Progenitor cell of endocrine pancreas (in vitro differentiated cells): ENCODE measurements at places on chromosomes 5 and 9. TPM values are rescaled to one million over a fixed set of nuclear protein-coding genes. Genes with fewer than 3 reads are reported as not detected.

GRCh38 chr5:141003791-141004611, 37.7 kb downstream of the PCDHAC2 start:
- peak overlapping the region; percentile 53 for H3K27ac ChIP-seq
- no peak overlapping the region for H3K4me3 ChIP-seq
- peaks cover 8% of the 10 kb centered on the region for H3K36me3 ChIP-seq
- no peaks in the 10 kb centered on the region for H3K27me3 ChIP-seq
- DNase-seq: no peak

DNA sequence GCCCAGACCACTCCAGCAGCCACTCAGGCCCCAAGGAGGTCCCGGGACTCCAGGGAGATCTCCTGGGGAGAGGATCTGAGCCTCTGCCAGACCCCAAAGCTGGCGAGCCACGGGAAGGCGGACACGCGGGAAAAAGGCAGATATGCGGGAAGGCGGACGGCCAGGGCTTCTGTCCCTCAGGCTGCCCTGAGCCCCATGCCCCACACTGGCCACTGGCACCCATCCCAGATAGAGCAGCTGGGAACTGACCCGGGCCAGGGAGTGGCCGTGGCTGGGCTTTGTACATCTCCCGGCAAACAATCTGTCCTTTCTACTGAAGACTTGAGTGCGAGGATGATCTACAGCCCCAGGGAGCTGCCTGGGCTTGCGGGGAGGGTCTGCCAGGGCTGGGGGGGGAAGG, 21.1 kb upstream of the NOTCH1 start:
- peaks cover 15% of the 10 kb centered on the region for H3K4me1 ChIP-seq
- peaks cover 14% of the 10 kb centered on the region for H3K27me3 ChIP-seq

DNA sequence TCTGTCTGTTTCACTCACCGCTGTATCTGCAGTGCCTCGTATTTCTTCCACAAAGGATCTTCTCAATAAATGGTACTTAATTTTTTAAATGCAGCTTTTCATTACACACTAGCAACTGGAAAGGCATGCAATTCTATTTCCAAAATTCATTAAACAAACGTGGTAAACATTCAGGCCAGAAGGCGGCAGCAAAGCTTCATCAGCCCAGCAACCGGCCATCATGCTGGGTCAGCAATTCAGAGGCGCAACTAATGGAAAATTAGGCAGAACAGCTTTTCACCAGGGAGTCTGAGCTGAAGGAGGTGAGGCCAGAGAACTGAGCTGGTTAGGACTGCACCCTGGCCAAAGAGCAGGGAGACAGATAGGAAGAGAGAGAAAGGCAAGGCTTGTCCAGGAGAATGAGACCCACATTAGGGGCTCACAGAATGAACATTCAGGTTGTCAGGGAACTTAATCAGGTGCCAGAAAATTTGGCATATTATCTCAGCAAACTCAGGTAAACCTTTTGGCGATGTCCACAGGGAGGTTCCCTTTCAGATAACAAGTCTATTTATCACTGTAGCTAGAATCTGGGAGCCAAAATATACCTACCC, 17.7 kb upstream of the RNF180 start:
- no peaks in the 10 kb centered on the region for H3K27me3 ChIP-seq
- H3K4me1 ChIP-seq: no peaks in the 10 kb centered on the region
- no peak overlapping the region for H3K27ac ChIP-seq
- DNase-seq: peak; percentile 39
- no peaks in the 10 kb centered on the region for H3K36me3 ChIP-seq
- H3K4me3 ChIP-seq: no peak overlapping the region

GRCh38 chr5:82748688-82749460, 328.3 kb downstream of the TMEM167A start:
- no peak overlapping the region for H3K27ac ChIP-seq
- H3K36me3 ChIP-seq: no peaks in the 10 kb centered on the region
- H3K27me3 ChIP-seq: peaks cover 15% of the 10 kb centered on the region
- no peak overlapping the region for H3K4me3 ChIP-seq
- no peak for DNase-seq

- H3K36me3 ChIP-seq: no peaks in the 10 kb centered on the region
- no peak overlapping the region for H3K4me3 ChIP-seq
- DNase-seq: no peak
- no peak overlapping the region for H3K27ac ChIP-seq
Observed at GRCh38 chr9:126116351-126117157, 210.1 kb upstream of the MVB12B start.

DNA sequence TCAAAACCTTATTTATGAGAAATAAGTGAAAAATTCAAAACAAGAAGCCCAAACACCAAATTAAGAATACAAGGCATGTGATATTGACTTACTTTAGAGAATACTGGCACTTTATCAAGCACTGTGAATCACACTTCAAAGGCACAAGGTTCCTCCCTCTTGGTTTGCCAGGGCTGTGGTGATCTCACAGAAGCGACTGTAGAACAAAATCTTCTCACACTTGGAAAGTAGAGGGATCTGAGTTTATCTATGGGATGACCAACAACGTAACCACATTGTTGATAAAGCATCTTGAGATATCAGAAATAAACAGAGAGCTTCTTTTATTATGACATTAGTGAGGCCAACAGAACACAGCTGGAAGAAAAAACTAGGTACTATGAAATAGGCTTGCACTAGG, 295.9 kb downstream of the NFIB start:
- H3K36me3 ChIP-seq: no peaks in the 10 kb centered on the region
- no peak overlapping the region for H3K27ac ChIP-seq
- no peak for DNase-seq

DNA sequence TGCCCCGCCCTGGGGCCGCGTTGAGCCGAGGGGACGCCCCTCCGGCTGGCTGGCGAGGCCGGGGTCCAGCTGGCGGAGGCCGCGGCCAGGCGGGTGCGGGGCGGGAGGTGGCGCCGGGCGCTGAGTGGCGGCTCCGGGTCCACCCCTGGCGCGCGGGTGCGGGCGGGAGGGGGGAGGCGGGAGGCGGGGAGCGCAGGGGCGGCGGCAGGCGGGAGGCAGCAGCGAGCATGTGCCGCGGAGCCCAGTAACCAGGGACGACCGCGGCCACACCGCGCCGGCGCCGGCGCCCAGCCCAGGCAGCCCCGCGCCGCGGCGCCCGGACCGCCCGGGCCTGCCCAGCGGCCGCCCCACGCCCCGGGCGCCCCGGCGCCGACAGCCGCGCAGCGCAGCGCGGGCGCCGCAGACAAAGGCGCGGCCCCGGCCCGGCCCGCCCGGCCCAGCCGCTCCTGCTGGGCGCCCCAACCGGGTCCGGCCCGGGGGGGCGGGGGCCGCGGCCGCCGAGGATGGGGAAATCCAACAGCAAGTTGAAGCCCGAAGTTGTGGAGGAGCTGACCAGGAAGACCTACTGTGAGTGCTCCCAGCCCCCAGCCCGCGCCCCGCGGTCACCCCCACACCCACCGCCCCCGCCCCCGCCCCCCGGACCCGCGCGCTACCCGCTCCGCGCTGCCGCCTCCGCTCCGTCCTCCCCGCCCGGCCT, at the start of gene NCS1:
Gene NCS1 (plus strand): TSS at position 244 of the 697 bp plus-strand sequence. CDS start 260 bp downstream, at position 504.
- H3K4me1 ChIP-seq: peaks cover 2% of the 10 kb centered on the region
- H3K27ac ChIP-seq: peak within 1 kb of the TSS; percentile 89
- peak within 1 kb of the TSS; percentile 85 for H3K4me3 ChIP-seq
- H3K27me3 ChIP-seq: peaks cover 31% of the 10 kb centered on the region
- DNase-seq: peak; percentile 64

Gene ALDH1A1
- 188 and 219 TPM in 2 replicates for total RNA-seq

Gene HSDL2
- total RNA-seq: 25.9 and 27.8 TPM in 2 replicates

Gene AQP7
- total RNA-seq: 3.3 and 4.4 TPM in 2 replicates

Gene NAA35
- total RNA-seq: 37.3 and 37.7 TPM in 2 replicates

Gene C9
- not detected in 2 replicates for total RNA-seq

Gene TAF11L5
- not detected in 2 replicates for total RNA-seq
